NCI-H526 treated with DMSO at 0.1 percent for 48 hours (cell line): ENCODE measurements at places on chromosomes 5 and 9.
A peak's percentile ranks its signal among the peaks of the same experiment; 100 is the strongest.

- no peak for DNase-seq
Observed at GRCh38 chr5:83219077-83219476, 141.7 kb downstream of the XRCC4 start.

DNA sequence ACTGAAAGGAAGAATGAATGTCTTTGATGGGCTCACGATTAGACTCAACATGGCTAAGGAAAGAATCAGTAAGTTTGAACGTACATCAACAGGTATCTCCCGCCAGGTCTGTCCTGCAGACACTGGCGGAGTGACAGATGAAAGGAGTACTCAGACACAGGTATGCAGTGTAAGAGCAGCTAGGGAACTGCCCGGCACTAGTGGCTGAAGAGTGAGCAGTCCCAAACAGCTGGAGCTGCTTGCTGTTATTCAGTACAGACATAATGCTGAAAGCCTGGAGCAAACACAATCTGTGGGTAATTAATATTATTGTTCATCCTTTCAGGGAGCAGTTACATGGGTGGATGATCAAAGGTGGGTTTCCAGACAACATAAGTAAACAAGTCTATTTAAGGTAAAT lies 835.5 kb downstream of the TLE4 start:
- no peak for DNase-seq

DNA sequence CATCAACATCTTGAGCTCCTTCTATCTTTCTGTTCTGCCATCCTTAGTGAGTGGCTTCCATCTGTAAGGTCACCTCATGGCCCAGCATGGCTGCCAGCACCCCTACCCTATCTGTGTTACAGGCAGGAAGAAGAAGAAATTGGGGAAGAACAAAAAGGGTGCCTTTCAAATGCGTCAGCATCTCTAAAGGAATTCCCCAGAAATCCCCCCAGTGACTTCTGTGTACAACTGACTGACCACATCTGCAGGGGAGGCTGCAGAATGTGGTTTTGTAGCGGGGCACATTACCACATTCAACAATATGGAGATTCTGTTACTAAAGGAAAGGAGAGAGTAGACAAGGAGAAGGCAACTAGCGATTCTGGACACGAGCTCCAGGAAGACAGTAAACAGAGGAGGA lies 40.1 kb downstream of the ALG2 start:
- DNase-seq, result no peak

- DNase-seq, result no peak
Observed at GRCh38 chr5:40909264-40909663, at the start of gene C7. TSS of gene C7 (plus strand) at chr5:40909497. CDS start at chr5:40909611, 114 bp downstream.

DNA sequence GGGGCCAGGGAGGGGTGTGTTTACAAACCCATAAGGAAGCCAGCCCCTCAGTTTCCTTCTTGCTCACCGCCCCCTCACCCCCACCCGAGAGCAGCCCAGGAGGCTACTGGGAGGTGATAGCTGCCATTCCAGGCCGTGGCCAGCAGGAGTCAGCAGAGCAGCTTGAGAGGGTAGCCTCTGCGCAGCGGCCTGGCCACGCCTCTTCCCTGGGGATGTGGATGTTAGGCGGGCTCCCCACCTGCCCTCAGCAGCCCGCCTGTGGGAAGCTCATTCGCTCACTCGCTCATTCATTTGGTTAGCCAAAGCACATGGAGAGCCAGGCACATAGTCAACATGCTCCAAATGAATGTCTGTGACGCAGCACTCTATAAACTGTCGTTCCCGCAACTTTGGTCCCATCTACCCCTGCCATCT lies 6.1 kb upstream of the DPM2 start:
- peak; percentile 71 for DNase-seq

GRCh38 chr5:117161718-117162335 lies 587.2 kb upstream of the SEMA6A start:
- DNase-seq, result no peak

GRCh38 chr5:89436464-89436863 lies 553.5 kb upstream of the MEF2C start:
- DNase-seq, result no peak

DNA sequence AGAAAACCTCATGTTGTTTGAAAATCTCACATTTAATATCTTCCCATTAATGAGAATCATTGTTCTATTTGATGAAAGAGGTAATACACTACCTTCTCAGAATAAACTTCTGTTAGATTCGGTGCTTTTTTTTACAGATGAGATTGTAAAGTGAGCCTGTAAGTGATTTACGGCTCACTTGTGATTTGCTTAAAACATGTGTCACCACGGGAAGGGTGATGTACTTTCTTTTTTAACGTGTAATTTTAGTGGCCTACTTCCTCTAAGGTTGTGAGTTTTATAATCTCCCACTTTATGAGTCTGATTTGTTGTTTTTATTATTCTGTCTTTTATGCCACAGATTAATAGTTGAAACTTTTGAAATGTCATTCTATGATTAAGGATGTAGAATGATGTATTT lies 15.9 kb downstream of the ANXA1 start:
- peak; percentile 40 for DNase-seq

GRCh38 chr5:67581203-67581602 lies 384.6 kb upstream of the CD180 start:
- DNase-seq, result no peak

DNA sequence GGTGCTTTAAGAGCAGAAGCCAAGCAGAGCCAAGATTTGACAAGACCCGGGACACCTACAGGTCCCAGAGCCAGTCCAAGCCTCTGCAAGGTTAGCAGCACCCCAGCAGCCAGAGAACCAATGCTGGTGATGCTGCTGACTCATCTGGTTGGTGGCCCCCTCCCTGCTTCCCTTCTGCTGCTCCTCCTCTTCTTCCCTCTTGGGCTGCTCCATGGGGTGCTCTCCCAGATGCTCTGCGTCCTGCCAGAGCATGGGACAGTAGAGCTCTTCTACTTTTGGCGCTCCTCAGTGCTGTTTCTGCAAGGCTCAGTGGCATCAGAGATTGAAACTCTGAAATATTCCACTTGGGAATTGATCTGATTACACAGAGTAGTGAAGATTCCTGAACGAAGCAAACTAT lies 76.1 kb upstream of the SAP30L start:
- DNase-seq, result no peak

- no peak for DNase-seq
Observed at GRCh38 chr9:111632695-111633388, 1.7 kb downstream of the DNAJC25 start.

DNA sequence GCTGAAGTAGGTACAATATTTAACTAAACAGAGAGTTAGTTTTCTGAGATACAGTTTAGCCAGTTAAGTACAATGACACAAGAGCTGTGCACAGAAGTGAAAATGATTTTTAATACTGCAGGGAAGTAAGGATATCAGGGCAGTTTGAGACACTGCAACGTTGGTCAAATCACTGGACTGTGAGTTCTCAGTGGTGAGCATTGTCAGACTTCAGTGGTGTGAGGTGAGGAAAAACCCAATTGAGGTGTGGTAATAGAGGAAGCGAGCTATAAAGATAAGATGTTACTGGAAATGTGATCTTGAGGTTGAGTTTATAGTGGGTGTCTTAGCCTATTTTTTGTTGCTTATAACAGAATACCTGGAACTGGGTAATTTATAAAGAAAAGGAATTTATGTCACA lies 12.8 kb upstream of the FBXL7 start:
- no peak for DNase-seq

GRCh38 chr5:9670371-9670770 lies 40.2 kb upstream of the TAS2R1 start:
- no peak for DNase-seq

DNA sequence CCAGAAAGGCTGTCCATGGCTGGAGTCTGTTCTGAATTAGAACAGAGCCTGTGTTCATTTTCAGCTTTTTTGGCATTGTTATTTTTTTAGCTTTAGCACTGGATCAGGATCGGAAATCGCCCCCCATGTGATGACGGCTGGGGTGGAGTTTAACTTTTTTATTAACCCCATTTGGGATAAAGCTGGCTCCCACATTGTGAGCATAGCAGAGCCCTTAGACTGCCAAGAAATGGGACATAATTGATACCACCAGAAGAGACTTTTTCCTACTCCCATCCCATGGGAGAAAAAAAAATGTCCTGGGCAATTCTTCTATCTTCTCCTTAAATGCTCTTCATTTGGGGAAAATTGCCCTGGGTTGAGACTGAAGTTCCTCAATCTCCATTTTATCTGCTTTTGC lies 52.4 kb downstream of the SLIT3 start:
- DNase-seq, result no peak

DNA sequence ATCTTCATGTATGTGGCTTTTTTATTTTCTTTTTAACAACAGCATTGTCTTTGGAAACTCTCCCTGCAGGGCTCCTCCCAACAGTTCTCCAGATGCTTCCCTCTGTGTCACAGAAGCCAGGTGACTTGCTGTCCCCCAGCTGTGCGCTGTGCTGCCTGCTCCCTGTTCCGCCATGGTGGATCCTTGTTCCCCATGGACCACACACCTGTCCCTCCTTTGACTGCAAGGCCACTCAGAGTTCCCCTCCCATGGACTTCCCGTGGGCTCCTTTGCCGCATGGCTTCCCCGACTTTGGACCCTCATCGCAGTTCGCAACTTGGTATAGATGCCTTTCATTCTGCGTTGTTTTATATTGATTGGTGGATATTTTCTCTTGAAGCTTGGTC lies 18.6 kb downstream of the ANKRD33B start:
- DNase-seq, result no peak

- DNase-seq, result no peak
Observed at GRCh38 chr5:96636046-96636445, 26.1 kb upstream of the CAST start.

DNA sequence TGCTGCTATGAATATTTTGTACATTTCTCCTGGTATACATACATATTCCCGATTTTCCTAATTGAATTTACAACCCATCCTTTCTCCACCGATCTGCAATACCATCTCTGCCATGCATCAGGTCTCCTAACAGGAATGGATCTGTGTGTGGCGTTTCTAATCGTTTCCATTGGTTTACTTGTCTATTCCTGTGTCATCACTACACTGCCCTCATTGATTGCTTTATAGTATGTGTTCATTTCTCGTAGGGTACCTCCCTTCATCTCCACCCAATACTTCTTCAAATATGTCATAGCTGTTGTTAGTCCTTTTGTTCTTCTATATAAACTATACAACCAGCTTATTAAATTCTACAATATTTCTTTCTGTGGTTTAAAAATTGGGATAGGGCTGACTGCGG lies 7.1 kb upstream of the OR2S2 start:
- DNase-seq, result no peak

- no peak for DNase-seq
Observed at GRCh38 chr5:79227484-79228025, 8.4 kb upstream of the JMY start.

DNA sequence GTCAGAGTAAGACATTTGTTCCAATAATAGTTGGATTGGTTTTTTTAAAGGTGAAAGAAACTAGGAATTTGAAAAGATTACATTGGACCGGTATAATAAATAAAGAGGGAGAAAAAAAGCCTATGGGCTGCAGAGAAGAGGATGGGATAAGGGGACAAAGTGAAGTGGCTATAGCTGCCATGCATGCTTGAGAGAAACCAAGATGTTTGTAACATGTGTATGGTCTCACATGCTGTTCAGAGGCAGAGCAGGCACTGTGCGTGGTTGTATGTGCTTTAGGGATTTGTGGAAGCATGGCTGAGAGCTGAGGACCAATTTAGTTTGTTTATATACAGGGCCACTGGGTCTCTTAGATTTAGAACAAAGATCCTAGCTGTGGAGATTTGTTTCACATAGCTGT lies 32.7 kb downstream of the LNPEP start:
- no peak for DNase-seq

DNA sequence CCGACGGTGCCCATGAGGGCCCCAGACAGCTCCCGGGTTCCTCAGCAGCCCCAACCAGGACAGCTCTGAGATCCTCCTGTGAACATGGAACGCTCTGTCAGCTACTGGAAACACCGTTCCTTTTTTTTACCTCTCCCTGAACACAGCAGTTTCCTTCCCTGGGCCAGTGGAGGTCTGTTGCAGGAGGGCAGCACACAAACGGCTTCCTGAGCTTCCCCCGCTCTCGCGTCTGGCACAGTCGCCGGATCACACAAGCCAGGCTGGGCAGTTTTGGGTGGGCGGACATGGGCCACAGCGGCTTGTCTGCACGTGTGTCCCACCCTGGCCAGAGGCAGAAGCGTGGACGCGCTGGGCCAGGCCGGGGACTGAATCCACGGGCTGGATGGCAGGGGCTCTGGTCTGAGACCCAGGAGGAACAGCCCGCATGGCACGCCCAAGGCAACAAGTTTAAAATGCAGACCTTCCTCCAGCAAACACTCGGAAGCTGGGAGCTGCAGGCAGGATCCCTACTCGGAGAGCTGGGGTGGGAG lies 106.8 kb upstream of the SARDH start:
- DNase-seq, result no peak

GRCh38 chr5:78720227-78720985 lies 71.8 kb upstream of the LHFPL2 start:
- DNase-seq, result no peak

- no peak for DNase-seq
Observed at GRCh38 chr5:64972591-64972990, 203.9 kb downstream of the CWC27 start.

DNA sequence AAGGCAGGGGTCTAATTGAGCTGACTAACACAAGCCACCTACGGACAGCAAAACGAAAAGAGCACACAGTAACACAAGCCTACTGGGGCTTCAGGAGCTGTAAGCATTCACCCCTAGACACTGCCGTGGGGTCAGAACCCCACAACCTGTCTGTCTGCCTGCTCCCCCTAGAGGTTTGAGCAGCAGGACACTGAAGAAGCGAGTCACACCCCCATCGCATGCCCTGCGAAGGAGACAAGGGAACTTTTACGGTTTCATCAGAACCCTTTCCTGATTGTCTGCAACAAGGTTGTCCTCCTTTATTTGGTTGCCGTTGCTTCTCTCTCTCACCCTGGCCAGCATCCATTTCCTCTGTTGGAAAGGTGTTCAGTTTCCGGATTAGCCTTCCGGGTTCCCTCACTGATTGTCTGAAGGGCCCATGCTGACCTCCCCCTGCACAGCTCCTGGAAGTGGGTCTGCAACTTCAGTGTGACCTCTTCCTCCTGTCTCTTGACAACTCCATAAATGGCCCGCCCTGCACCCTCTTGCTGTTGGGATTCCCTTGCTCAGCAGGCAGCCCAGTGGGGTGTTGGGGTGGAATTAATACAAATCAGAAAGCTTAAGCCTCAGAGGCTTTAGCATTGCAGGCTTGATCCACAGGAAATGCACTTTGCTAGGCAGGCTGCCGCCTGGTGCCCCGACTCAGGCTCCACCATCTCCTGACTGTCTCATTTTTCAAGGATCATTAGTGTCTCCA lies 258.9 kb upstream of the TLE4 start:
- no peak for DNase-seq

GRCh38 chr5:1727571-1727970 lies 72.1 kb downstream of the MRPL36 start:
- DNase-seq, result no peak

GRCh38 chr5:146009020-146009419 lies 72.6 kb downstream of the SH3RF2 start:
- no peak for DNase-seq
